Stimulated activated CD8-positive, alpha-beta memory T cell treated with anti-CD3 and anti-CD28 coated beads, Interleukin-7, amount 100 ng/mL, for 4 hours (primary cell): ENCODE measurements at places on chromosomes 12 and 14.

GRCh38 chr12:32889011-32889760, 7.4 kb downstream of the PKP2 start:
- no peak for DNase-seq

- DNase-seq = no peak
Measured at GRCh38 chr12:9718968-9719367, 13.9 kb downstream of the CLECL1 start.

- no peak for DNase-seq
Measured at GRCh38 chr12:57171668-57172067, 24.2 kb upstream of the LRP1-AS start.

- DNase-seq = no peak
Measured at GRCh38 chr12:66162701-66163100, 7.1 kb downstream of the TMBIM4 start.

DNA sequence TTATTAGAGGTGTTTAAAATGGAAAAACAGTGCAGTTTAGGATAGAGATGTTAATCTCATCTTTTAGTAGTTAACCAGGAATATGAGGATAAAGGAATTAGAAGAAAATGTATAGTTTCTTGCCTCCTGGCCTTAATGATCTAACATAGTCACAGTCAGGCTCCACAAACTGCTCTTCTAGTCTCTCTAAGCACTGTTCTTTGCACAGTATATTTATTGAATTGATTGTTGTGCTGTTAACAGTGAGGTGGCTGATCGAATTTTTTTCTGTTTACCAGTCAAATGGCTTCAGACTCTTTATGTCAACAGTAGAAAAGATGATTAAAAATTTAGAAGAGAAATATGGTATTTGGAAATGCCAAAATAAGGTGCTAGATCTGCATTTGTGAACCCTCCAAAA, 37.8 kb downstream of the ATF7IP start:
- DNase-seq = no peak
